AG04450 (cell line): ENCODE measurements at places on chromosomes 11 and 22.

- no peak for DNase-seq
Measured at GRCh38 chr11:93728792-93729128, 12.5 kb downstream of the TAF1D start.

GRCh38 chr11:134753771-134754520 lies 341.9 kb upstream of the B3GAT1 start:
- no peak for DNase-seq

DNA sequence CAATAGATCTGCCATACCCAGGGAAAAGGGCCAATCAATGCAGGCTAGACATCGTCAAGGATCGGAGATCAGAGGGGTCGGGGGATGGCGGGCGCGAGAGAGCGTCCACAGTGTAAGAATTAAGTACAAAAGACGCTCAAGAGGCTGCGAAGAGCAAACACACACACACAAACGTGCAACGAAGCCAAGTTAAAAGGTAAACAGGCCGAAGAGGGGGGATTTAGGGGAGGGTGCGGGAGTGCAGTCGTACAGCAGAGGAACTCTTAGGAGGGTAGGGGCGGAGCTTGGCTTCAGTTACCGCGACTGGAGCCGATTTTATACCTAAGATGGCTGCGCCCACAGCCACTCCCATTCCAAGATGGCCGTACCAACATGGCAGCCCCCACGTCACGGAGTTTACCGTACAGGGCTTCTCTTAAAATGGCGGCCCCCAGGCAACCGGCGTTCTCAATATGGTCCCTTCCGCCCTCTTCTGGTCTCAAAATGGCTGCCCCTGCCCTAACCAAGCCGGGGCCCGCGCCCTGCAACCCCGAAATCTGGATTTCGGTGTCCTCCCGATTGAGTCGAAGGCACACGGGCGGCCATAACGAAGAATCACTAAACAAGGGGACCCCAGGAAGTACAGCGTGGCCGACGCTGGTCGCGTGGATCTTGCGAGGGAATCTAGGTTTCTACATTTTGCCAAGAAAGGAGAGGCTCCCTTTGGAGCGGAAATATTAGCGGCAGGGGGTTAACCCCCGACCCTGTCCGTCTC lies 1.9 kb downstream of the GNG3 start:
- peak; percentile 93 for DNase-seq

DNA sequence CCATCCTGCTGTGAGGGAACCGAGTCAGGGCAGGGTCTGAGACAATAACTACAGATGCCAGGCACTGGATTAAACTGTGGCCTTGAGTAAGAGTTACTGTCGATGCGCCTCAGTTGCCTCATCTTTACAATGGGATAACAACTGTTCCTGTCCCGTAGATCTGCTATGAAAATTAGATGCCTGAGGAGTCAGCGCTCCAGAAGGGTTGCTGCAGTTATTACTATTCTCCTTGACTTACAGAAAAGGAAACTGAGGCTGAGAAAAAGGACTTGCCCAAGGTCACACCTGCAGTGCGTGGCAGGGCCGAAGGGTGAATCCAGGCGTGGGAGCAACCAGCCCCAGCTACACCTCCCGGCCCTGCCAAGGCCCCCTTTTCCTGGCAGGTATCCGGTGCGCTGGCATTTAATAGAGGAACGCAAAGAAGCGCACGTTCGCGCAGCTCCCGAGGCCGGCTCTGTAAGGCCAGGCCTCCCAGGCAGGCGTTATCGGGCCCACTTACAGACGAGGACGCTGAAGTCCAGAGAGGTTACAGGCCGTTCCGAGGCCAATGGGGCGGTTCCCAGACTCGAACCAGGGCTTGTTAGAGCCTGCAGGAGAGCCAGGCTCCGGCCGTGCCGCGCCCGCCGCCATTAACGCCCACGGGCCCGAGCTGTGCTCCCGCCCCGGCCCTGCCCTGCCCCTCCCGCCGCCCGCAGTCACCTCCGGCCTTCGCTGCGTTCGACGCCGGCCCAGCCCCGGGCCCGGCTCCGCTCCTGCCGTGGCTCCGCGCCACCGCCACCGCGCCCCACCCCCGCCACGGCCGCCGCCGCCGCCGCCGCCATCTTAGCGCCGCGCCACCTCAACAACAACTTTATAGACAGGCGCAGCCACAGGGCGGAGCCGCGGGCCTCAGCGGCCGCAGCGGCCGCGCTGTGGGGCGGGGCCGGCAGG lies at the start of gene C11orf68:
C11orf68 (minus strand) TSS at position 852 of the 930 bp plus-strand sequence; CDS start at position 821, 31 bp downstream.
- no peak for DNase-seq

- no peak for DNase-seq
Measured at GRCh38 chr22:39645532-39645931, 75.0 kb downstream of the CACNA1I start.

- no peak for DNase-seq
Measured at GRCh38 chr22:25419247-25420113, 145.0 kb upstream of the GRK3 start.
